ENCODE measurements at places on chromosomes 3 and 15. TPM values are rescaled to one million over a fixed set of nuclear protein-coding genes. Genes with fewer than 3 reads are reported as not detected.

FGF12 gene
- 0.17 TPM for total RNA-seq

DNA sequence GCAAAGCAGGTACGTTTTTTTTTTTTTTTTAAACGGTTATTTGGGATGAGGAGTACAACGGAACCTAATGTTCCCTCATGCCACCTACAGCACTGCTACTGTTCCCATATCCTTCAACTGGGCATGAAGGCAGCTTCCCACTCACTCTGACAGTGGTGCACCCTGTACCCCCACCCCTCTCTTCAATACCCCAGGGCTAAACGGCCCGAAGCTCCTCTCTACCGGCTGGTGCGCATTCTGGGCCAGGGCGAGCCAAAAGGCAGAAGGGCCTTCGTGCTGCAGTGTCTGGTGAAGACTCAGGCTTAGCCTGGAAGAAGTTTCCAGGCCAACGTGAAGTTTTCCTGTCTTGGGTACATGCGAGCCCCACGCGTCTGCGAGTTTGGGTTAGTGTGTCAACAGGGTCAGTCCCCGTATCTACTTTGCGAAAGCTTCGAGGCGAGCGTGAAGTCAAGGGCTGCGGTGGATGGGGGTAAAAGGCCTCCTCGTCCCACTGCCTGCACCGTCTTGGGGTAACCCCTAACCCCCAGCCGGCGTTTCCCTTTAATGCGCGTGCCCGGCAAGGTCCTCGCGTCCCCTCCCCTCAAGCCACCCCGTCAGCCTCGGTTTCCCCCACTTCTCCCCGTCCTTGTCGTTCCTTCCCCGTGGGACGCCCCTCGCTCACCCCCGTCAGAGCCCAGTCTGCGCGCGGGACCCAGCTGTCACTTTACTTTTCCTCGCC lies 765 bp upstream of the UBE2E2 start:
- H3K4me3 ChIP-seq: peak overlapping the region; percentile 72
- peaks cover 4% of the 10 kb centered on the region for H3K27me3 ChIP-seq
- peak overlapping the region; percentile 61 for H3K27ac ChIP-seq
- H3K4me1 ChIP-seq: peaks cover 2% of the 10 kb centered on the region
- peak; percentile 19 for DNase-seq
- H3K36me3 ChIP-seq: no peaks in the 10 kb centered on the region

GRCh38 chr3:173139420-173139819 lies 1.6 kb downstream of the SPATA16 start:
- H3K36me3 ChIP-seq: no peaks in the 10 kb centered on the region
- H3K4me3 ChIP-seq: no peak overlapping the region

DNA sequence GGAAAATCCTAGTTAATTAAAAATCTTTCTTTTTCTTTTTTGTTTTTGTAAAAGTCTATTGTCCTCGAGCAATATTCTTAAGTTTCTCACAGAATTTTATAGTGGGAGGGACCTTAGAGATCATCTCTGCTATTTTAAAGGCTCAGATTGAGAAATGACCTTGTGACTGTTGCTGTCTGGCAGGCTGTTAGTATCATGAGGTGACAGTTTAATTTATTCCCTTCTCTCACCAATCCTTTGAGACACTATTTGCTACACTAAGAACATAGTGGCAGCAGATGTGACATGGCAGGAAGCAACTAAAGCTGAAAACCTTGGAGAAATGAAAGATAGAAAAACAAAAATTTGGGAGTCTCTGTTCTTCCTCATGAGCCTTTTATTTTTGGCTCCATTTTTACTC lies 24.9 kb downstream of the APPL1 start:
- no peaks in the 10 kb centered on the region for H3K4me1 ChIP-seq
- H3K27ac ChIP-seq: no peak overlapping the region
- no peak for DNase-seq
- H3K36me3 ChIP-seq: no peaks in the 10 kb centered on the region

RBMS3 gene
- 58.6 TPM for total RNA-seq

IL20RB gene
- 0.51 TPM for total RNA-seq

DNA sequence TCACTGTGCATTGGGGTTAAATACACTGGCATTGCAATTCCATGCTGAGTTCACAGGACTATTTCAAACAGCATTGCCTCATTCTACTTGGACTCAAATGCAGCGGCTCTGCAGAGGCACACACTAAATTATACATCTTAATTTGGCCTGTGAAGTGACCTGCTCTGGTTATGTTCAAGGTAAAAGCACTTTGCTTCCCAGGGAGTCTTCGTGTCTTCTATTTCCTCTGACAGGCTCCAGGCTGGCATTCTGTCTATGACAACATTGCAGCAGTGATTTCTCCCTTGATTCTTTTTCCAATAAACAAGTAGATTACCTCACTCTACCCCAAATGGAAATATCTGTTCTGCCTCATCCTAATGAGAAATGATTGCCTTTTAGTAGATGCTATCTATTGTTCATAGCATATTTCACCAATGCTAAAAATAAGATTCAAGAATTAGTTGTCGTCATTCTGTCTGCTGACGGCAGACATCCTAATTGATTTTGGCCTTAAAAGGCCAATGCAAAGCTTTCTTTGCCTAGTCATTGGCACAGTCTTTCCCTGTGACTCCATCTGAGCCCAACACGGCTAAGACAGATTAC lies 33.8 kb downstream of the FMN1 start:
- H3K27ac ChIP-seq: no peak overlapping the region
- no peaks in the 10 kb centered on the region for H3K4me1 ChIP-seq
- H3K4me3 ChIP-seq: no peak overlapping the region
- no peaks in the 10 kb centered on the region for H3K36me3 ChIP-seq
- DNase-seq: no peak

EPM2AIP1 gene
- total RNA-seq: 10.5 TPM

DNA sequence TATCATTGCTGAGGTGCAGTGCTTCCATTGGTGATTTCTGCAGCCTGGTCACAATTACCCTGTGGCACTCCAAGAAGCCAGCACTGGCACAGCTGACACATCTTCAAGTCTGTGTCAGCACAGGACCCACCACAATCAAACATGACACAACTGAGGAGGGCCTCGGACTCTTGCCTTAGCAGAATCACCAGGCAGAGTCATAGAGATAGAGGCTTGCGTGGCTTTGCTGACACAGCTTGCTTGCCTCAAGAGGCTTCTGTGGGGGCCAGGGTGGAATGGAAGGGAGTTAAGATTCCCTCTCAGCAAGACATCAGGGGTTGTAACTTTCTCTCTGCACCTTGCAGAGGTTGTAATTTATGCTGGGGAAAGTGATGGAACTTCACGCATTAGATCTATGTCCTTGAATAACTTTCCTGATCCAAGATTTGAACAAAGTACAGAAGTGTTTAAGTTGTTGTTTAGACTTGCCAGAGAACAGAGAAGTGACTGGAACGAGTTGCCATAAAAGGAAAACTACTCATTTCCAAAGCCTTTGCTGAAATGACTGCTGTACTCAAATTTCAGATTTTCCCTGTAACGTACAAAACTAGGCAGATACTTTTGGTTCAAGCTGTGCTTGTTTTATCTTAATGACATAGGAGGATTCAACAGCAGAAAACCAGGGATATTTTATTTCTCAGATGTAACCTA lies 170.7 kb downstream of the DIPK2A start:
- peak overlapping the region; percentile 6 for H3K27ac ChIP-seq
- no peaks in the 10 kb centered on the region for H3K27me3 ChIP-seq
- peak; percentile 60 for DNase-seq
- H3K4me3 ChIP-seq: no peak overlapping the region
- H3K4me1 ChIP-seq: peaks cover 3% of the 10 kb centered on the region

GRCh38 chr3:10506696-10507095 lies 1.3 kb upstream of the ATP2B2 start:
- H3K4me3 ChIP-seq: no peak overlapping the region
- no peaks in the 10 kb centered on the region for H3K4me1 ChIP-seq
- no peak overlapping the region for H3K27ac ChIP-seq
- peaks cover 11% of the 10 kb centered on the region for H3K27me3 ChIP-seq
- no peaks in the 10 kb centered on the region for H3K36me3 ChIP-seq

DNA sequence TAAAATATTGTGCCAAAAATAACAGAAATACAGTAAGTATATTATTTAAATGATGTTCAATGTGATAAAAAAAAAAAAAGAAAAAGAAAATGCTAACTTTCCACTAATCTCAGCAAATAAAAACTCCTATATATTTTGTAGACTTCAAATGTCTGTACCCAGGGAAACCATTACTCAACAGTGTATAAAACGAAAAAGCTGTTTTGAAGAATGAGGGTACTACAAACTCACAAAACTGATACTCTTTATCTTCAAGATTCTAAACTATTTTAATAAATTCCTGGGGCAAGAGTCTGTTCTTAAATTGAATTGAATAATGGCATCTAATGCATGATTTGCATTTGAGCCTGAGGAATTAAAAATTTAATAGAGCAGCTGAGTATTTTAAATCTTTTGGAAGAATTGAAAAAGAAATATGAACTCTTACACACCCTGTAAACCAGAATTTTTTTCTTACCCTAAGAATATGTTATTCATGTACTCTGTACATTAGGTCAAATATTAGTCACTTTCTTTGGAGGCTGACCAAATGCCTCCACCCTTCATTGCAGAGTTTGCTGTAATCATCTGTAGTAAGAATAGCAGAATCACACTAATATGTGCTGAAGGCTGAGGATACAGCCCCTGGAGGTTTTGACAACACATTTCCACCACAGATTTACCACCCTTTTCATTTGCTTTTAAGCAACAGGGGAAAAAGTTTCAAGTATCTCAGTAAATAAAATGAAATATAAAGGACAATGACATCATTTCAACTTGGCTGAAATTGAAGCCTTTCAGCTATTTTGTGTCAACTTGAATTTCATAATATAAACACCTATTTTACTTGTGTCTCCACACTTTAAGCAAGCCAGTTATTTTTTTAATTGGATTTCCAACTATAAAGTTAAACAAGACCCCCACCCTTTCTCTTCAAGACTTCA lies 79.7 kb downstream of the FBN1 start:
- H3K4me3 ChIP-seq: no peak overlapping the region
- peaks cover 2% of the 10 kb centered on the region for H3K36me3 ChIP-seq
- no peaks in the 10 kb centered on the region for H3K27me3 ChIP-seq

CSPG5 gene
- total RNA-seq: under 0.01 TPM

GRCh38 chr3:11626084-11626463 lies 17.6 kb downstream of the VGLL4 start:
- H3K27me3 ChIP-seq: no peaks in the 10 kb centered on the region
- H3K36me3 ChIP-seq: no peaks in the 10 kb centered on the region
- no peak for DNase-seq
- H3K4me3 ChIP-seq: no peak overlapping the region

ATP13A5 gene
- total RNA-seq: not detected

- H3K4me3 ChIP-seq: no peak overlapping the region
- no peak for DNase-seq
- no peaks in the 10 kb centered on the region for H3K36me3 ChIP-seq
- H3K27ac ChIP-seq: no peak overlapping the region
- no peaks in the 10 kb centered on the region for H3K27me3 ChIP-seq
These were observed 13.6 kb downstream of the ST8SIA2 start for GRCh38 chr15:92407321-92407720.

GRCh38 chr3:190591080-190591479 lies 77.2 kb downstream of the IL1RAP start:
- peaks cover 10% of the 10 kb centered on the region for H3K4me1 ChIP-seq
- H3K27me3 ChIP-seq: no peaks in the 10 kb centered on the region
- DNase-seq: no peak

DNA sequence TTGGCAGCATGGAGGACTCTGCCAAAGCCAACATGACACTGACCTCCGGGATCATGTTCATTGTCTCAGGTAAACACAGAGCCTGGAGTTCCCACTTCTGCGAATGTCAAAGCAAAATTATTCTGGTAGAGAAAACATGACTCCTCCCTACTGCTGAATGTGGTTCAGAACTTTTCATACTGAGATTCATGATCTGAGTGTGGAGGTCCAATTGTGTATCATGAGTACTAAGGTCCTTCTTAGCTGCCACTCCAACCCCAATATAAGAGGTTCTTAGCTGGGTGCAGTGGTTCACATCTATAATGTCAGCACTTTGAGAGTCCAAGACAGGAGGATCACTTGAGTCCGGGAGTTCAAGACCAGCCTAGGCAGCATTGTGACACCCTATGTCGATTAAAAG lies 13.8 kb downstream of the CLDN18 start:
- no peak for DNase-seq
- no peaks in the 10 kb centered on the region for H3K4me1 ChIP-seq
- no peak overlapping the region for H3K27ac ChIP-seq
- no peaks in the 10 kb centered on the region for H3K27me3 ChIP-seq
- H3K4me3 ChIP-seq: no peak overlapping the region

ENTPD3 gene
- total RNA-seq: under 0.01 TPM

DNA sequence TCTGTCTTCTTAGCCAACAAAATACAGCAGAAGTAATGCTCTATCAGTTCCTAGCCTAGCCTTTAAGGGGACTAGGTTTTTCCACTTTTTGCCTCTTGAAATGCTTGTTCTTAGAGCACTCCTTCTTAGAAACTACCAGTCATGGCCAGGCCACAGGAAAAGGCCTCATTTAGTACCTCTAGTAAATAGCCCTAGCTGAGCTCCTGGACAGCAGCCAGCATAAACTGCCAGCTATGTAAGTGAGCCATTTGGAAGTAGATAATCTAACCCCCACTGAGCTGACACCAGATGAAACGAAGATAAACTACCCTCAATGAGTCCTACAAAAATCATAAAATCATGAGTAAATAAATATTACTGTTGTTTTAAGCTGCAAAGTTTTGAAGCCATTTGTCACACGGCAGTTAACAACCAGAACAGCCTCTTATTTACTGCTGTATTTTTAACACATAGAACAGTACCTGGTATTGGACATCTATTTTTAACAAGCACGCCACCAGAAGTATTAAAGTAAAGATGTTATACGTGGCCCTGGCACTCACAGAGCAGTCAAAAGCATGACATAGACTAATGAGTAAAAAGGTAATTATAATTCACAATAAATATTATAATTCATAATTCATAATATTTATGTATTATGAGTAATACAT lies 12.0 kb downstream of the TBC1D5 start:
- H3K4me1 ChIP-seq: no peaks in the 10 kb centered on the region
- no peak overlapping the region for H3K27ac ChIP-seq
- H3K36me3 ChIP-seq: no peaks in the 10 kb centered on the region

Measured in fibroblast of lung (primary cell).